B cell (primary cell): ENCODE measurements at places on chromosomes 11 and 22.

GRCh38 chr11:34314176-34314575, 43.6 kb downstream of the ABTB2 start:
- no peak for DNase-seq

- DNase-seq, result no peak
Measured at GRCh38 chr11:67541198-67541597, 18.0 kb upstream of the CABP2 start.

DNA sequence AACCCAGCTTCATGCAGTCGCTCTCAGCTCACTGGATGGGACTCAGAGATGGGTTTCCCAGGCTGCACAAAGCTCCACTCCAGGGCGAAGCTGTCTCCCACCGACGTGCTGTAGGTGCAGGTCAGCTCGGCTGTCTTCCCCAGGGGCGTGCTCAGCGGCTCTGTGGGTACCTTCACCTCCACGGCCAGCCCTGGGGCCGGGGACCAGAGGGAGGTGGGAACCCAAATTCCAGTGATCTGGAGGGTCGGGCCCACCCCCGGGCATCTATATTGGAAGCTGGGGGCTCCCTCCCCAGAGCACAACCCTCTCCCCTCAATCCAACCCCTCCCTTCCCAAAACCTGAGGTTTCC, 689 bp downstream of the VSIG2 start:
- DNase-seq, result no peak

- DNase-seq, result no peak
Measured at GRCh38 chr11:101390539-101390938, 193.3 kb downstream of the TRPC6 start.

DNA sequence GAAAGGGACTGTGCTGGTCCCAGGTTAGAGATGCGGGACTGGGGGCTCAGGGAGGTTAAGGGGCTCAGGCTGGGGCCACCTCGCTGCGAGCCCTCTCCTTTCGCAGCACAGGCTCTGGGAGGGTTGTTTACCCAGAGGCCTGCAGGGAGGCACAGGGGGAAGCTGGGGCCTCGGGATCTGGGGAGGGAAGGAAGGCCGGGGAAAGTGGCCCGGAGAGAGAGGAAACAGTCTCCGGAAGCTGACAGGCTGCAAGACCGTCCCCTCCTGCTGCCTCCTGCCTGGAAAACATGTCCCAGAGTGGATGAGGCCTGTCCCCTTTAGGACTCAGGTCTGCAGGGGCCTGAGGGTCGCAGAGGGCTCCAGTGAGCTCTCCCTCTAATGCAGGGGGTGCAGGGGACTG, 45.4 kb downstream of the MYO7A start:
- no peak for DNase-seq

DNA sequence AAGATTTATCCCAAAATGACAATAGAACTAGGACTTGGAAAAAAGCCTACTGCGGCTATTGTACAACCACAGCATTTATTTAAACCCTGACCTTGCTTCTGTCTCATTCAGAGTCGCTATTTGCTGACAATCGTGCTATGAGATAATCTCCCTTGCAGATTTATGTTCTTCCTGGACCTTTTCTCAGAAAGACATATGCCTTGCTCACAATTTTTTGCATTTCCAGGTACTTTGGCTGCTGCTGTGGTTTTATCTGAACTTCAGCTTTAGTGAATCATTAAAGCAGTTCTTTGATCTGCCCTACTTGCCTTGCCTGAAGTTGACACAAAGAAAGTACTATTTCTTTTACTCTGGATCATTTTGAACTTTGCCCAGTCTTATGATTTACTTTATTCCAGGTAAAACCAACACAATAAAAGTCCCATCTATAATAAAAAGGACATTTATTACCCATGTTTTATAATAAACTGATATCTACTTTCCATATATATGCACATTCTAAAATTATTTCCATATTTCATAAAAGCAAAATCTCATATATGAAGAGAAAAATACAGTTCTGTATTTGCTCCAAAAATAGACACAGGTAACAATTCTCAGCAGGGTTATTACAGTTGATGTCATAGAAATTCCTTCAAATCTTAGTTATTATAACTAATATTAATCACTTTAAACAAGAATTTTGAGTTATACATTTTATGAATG, 63.4 kb upstream of the CARD18 start:
- no peak for DNase-seq

GRCh38 chr11:104163100-104164027, 583 bp downstream of the PDGFD start:
- peak; percentile 7 for DNase-seq

DNA sequence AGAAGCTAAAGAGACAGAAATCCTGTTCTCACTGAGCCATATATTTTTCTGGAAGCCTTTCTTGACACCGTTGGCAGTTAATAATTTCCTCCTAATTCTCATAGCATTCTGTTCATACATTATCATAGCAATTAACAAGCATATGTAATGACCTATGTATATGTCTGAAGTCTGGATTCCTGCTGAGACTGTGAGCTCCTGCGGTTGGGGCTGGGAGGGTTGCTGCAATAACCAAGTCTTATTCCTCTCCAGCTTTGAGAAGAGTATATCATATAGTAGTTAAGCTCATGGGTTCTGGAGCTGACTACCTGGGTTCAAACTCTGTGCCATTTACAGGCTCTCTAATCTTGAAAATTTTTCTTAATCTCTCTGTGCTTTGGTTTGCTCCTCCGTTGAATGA, 175.2 kb downstream of the MAML2 start:
- no peak for DNase-seq

- DNase-seq, result peak; percentile 14
Measured at GRCh38 chr11:92886243-92886905, 83.1 kb upstream of the MTNR1B start.

GRCh38 chr22:42236848-42237247, 33.6 kb downstream of the TCF20 start:
- no peak for DNase-seq

GRCh38 chr11:128693416-128693712, 508 bp upstream of the FLI1 start:
- DNase-seq, result no peak

DNA sequence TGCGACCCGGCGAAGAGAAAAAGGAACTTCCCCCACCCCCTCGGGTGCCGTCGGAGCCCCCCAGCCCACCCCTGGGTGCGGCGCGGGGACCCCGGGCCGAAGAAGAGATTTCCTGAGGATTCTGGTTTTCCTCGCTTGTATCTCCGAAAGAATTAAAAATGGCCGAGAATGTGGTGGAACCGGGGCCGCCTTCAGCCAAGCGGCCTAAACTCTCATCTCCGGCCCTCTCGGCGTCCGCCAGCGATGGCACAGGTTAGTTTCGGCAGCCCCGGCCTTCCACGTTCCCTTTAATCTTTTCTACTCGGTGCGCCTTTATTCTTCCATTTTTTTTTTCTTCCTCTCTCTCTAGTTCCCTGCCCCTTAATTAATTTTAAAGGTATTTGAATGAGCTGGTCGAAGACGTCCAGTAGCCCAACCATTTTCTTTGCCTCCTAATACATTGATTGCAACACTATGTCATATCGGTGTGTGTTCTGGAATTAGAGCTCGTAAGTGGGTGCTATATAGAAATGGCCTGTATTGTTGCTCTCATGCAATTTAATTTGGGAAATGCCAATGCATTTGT, 537 bp downstream of the EP300 start:
- no peak for DNase-seq

DNA sequence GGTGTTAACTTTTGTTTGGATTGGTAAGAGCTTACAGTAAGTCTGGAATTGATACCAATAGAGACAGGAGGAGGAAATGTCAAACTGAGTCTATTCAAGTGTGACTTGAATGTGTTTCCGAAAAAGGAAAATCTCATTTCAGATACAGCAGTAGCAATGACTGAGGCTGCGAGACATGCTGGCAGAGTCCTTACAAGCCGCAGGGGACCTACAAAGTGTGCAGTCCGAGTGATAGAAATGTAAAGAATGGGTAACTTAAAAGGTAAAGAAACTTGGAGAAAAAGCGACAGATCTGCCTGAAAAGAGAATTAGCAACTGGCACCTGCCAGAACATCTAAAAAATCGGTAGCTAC, 444 bp downstream of the CWF19L2 start:
- DNase-seq, result no peak

- DNase-seq, result no peak
Measured at GRCh38 chr11:58061813-58062212, 31.1 kb downstream of the OR6Q1 start.

DNA sequence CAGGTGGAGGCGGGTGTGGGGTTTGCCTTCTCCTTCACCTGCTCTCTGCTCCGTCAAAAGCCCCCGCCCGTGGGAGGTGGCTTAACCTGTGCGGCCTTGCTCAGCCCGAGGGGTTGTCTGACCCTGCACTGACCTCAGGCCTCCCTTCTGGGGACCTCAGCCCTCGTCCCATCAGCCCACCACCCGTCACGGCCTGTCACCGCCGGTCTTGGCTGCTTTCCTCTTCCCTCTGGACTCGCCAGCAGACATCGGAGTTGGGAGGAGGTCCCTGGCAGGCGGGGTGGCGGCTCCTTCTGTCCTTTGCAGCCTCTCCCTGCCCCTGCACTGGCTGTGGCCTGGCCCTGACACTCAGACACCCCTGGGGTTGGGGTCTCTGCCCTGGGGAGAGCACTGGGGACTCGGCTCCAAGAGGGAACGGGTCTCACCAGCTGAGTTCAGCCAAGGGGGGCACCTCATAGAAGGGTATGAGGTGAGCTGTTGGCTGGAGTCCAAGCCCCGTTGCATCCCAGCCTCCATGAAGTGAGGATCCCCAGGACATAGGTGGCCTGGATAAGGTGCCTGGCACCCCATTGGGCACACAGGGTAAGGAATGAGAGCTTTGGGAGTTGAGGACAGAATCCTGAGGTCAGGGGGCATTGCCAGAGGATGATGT, 999.6 kb downstream of the BRD1 start:
- no peak for DNase-seq

GRCh38 chr11:73851046-73851764, 25.4 kb downstream of the COA4 start:
- DNase-seq, result no peak

DNA sequence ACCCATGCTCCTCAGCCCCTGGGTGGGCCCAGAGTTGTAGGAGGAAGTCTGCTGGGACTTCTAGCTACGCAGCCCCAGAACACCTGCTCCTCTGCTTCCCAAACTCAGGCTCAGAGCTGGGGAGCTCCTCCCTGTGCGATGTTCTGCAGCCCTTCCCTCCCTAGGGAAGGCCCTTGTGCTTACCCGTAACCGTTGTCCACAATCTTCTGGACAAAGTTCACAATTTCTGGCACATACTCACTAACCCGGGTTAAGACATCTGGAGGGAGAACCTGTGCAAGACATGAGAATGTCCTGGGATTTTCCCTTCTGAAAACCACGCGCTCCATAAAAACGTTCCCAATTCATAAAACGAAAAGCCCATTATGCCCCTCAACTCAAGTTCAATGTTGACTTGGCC, 28.4 kb downstream of the CARS1 start:
- no peak for DNase-seq
